ENCODE measurements at places on chromosomes 2 and 18.

DNA sequence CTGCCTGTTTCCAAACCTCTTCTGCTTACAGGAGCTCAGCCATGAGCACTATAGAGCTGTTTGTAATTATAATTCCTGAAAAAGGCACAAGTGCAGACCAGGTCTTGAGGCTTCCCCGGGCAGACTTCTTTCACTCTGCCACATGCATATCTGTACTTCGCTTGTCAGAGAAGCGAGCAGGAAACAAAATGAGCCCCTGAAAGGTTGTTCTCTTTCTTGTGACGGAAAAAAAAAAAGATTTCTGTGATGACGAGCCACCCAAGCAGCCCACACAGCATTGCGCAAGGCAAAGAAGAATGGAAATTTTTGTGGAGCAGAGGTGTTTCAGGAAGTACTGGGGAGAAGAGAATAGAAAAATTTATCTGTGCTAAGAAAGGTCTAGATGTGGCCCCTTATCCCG, 54.0 kb upstream of the LINC00305 start:
- DNase-seq, result no peak

GRCh38 chr2:59779571-59779970, 773.9 kb downstream of the BCL11A start:
- DNase-seq, result no peak

DNA sequence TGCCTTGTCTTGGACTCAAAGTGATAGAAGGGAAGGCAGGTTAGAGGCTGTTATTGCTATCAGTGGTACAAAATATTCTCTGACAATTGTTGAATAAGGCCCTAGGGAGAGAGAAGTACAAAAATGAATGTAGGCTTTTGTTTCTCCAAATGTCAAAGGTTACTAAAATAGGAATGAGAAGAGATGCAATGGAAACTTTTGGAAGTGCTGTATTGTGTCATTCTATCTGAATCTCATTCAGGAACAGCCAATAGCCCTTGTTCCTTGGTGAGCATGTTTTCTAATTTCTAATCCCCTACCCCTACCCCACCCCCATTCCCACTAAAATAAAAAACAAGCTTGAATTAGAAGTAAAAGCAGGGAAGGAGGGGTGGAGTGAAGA, 166.4 kb downstream of the GPD2 start:
- DNase-seq, result no peak

DNA sequence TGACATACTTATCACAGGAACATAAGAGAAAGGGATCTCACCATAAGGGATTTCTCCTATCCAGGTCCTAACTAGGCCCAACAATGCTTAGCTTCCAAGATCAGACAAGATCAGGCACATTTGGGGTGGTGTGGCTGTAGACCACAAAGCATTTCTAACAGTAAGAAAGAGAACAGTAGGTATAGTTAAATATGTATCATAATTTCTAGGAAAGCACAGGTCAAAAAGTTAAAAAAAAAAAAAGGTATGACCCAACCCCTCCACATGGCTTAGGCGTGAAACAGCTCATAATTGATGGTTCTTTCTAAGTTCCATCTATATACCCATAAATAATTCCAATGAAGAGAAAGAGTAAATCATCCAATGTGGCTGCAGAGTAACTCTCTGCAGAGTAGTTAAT, 6.9 kb downstream of the PRKD3 start:
- no peak for DNase-seq

DNA sequence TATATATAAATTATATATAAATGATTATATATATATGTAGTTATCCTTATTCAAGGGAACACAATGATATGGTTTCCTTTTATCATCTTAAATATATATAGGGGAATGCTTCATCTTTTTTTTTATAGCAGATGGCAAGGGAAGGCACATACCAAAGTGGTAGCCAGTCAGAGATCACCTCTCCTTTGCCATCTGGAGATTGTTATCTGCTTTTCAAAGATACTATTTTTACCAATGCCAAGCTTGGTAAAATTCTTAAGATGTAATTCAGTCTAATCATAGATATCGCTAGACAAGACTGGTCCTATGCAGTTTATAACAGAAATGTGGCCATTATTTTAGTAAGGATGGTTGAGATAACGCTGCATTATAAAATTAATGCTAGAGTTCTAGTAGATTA, 64.7 kb upstream of the DSEL start:
- DNase-seq, result no peak

DNA sequence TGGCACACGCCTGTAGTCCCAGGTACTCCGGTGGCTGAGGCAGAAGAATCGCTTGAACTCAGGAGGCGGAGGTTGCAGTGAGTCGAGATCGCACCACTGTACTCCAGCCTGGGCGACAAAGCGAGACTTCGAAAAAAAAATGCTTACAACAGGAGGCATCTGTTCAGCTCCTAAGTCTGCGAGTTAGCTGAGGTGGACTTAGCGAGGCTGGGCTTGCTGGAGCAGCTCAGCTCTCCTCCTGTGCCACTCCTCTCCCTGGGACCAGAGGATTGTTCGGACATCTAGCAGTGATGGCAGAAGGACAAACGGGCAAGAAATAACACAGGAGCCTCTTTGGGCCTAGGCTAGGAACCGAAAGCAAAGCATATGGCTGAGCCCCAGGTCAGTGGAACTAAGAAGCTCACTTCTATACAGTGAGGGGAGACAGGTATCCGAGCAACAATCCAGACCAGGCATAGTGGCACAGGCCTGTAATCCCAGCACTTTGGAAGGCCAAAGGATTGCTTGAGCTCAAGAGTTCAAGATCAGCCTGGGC, 260.1 kb downstream of the GLI2 start:
- DNase-seq, result no peak

DNA sequence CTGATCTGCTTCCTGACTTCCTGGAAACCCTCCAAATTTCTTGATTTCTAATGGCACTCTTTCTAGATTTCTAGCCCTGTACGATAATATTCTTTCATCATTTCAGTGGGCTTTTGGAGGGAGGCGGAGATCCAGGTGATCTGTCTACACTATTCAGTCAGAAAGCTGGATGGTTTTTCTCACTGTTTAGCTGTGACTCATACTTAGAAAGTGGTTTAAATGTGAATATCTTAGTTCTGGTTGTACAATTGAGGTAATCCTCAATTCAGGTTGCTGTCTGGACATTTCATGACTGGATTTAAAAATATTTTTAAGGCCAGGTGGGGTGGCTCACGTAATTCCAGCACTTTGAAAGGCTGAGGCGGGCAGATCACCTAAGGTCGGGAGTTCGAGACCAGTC, 20.8 kb downstream of the SEH1L start:
- DNase-seq, result no peak

All from HuH-7.5 (cell line).